ENCODE measurements at places on chromosomes 5 and 9.
A peak's percentile ranks its signal among the peaks of the same experiment; 100 is the strongest.

- no peak for DNase-seq
Observed at GRCh38 chr9:81032030-81032572, 657.2 kb downstream of the TLE1 start.

GRCh38 chr5:164433106-164433870 lies 927.9 kb downstream of the MAT2B start:
- no peak for DNase-seq

GRCh38 chr9:107046692-107047091 lies 183.7 kb downstream of the ZNF462 start:
- no peak for DNase-seq

- DNase-seq = no peak
Observed at GRCh38 chr9:71875345-71875744, 35.6 kb downstream of the ABHD17B start.

- no peak for DNase-seq
Observed at GRCh38 chr5:1509346-1510085, 14.2 kb downstream of the LPCAT1 start.

GRCh38 chr5:119220576-119221197 lies 135.1 kb upstream of the TNFAIP8 start:
- no peak for DNase-seq

GRCh38 chr9:33148367-33149014 lies 18.6 kb downstream of the B4GALT1 start:
- no peak for DNase-seq

DNA sequence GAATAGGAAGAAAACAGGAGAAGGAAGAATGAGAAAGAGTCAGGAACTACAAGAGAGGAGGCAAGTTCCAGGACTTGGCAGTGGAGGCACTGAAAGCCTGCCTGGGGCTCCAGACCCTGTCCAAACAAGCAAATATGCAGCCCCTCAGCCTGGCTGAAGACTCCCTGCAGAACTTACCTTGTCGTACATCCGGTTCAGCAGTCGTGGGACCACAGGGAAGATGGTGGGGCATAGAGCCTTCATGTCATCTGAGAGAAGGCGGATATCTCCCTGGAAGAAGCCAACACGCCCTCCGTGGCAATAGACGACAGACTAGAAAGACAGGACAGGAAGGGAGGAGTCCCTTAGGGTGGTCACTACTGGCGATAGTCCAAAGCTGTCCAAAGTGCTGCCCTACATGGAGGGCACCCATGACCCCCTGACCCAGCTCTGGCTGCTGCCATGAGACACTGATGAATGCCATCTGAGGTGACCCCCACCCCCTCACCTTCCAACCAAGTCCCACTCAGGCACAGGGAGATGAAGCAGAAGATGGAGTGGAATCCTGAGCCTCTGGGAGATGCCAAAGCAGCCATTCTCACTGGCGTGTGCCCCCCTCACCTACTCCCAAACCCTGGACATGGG lies 27.7 kb upstream of the MEIKIN start:
- DNase-seq = no peak

- no peak for DNase-seq
Observed at GRCh38 chr5:5883146-5883545, 460.7 kb downstream of the ICE1 start.

GRCh38 chr5:71695071-71695470 lies 24.0 kb upstream of the CARTPT start:
- DNase-seq = no peak

DNA sequence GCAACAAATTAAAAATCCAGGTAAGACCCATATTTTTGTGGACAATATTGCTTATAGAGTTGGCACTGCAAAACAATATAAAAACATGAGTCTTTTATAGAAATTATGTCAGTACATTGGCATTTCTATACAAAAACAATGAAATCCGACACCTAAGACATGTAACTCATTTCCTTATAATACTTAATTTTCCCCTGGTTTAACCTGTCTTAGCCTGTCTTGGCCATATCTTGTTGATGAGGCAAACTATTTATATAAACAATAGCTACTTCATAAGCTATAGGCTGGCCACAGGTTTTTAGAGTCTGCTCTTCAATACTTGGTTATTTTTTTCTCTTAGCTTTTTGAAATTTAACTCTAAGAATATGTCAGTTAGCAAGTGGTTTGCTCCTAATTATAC lies 44.7 kb upstream of the IZUMO3 start:
- DNase-seq = no peak

GRCh38 chr9:137294091-137294680 lies 7.9 kb downstream of the NRARP start:
- DNase-seq = no peak

GRCh38 chr5:538801-539468 lies 14.7 kb upstream of the SLC9A3 start:
- no peak for DNase-seq

- no peak for DNase-seq
Observed at GRCh38 chr5:55540525-55540924, 5.8 kb upstream of the PLPP1 start.

GRCh38 chr9:91694081-91694870 lies 255.8 kb downstream of the ROR2 start:
- DNase-seq = no peak

GRCh38 chr5:37554938-37555337 lies 175.8 kb downstream of the WDR70 start:
- no peak for DNase-seq

DNA sequence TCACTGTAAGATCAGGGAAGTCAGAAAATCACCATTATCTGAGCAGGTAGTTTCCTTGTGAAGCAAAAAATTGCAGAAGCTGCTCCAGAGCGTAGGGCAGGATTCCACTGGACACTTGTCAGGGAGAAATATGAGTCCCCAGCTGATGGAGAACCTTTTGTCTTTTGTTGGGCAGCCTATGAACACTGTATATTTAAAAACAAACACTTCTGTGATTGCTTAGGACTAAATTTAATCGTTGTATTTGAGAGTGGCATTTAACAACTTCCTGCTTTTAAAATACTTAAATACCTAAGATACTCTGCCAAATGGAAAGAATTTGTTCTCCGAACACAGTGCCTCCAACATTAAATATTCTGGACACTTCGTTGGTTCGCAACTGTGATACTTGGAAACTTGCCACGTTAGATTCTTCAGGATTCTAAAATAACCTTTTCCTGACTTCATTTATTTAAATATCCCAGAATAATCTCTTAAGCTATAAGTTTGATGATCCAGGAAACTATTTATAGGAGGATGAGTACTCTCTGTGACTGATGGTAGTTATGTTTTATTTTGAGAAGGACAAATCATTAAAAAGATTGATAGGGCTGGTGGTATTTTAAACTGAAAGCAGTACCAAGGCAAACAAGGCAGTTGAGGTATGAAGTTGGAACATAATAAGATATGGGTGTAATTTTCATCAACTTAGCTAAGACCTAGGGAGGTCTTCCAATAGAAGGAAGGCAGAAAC lies 2.7 kb upstream of the HSPA4 start:
- no peak for DNase-seq

DNA sequence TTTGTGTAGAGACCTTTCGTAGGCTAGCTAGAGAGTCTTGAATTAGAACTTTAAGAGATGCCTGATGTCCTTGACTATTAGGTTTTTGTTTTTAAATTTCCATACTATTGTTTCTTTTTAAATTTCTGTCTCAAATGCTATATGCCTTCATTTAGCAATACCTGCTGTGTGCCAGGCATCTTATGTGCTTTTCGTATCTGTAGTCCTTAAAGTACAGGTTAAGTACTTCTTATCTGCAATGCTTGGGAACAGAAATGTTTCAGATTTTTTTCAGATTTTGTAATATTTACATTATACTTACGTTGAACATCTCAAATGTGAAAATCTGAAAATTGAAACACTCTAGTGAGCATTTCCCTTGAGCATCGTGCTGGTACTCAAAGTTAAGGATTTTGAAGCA lies 49.0 kb downstream of the IPO11 start:
- no peak for DNase-seq

DNA sequence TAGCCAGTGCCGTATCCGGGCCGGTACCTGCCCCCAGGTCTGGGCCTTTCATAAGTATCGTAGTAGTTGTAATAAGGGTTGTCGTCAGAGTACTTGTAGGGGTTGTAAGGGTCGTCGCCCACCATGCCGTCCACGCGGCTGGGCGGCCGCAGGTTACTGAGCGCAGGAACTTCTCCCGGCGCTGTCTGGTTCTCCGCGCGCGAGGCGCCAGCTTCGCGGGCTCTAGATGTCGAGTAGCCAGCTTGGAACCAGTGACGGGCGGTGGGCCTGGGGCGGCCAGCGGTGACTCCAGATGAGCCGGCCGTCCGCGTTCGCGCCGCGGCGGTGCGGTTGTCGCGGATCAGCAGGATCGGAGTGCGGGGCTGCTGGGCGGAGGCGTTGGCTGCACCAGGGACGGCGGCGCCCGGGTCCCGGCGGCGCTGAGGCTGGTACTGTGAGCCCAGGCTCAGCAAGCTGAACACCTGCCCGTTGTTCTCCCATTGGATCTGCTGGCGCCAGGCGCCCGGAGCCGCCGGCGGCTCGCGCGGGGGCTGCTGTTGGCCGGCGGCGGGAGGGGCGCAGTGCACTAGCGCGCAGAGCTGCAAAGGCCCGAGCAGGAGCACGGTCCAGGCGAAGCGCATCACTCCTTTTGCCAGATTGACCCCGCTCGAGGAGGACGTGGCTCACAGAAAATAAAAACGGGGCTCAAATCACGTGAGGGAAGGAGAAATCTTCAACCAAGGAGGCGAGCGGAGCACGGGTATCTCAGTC lies 518 bp downstream of the LOX start:
- no peak for DNase-seq

DNA sequence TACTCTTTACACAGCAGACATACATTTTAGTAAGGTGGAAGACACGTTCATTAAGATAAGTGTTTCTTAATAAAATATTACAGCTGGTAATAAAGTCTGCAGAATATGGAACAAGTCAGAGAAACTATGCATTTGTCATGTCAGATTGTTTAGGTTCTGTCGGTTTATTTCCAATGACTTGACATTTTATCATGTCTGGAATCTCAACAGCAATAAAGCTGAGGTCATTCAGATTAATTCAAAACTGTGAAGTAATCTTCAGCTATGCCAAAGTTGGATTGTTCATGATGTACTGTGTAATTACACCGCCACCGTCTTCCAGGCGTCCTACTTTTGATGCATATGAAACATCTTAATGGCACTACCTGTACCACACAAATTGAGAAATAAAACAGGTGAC lies 1032.6 kb downstream of the CDH12 start:
- no peak for DNase-seq

- DNase-seq = no peak
Observed at GRCh38 chr5:39750661-39751060, 325.9 kb upstream of the DAB2 start.

DNA sequence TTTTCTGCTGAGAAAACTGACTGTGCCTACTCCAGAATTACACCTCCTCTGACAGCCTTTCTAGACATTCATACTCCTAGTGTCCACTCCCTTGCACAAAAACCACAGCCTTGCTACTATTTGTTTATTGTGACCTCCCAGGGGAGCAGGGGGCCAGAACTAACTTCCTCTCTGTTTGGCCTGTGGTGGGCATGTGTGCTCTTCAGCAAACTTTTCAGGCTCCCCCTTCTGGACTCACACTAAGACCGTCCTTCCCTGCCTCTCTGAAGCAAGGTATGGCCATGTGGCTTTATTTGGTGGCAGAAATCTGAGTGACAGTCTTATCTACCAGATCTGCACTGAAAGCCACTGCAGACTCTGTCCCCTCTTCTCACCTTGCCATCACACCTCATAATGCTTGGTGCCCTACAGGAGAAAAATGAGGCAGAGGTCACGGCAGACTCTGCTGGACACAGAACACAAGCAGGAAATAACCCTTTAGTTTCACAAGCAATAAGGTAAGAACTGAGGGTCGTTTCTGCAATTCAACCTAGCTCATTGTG lies 28.2 kb downstream of the LIFR start:
- DNase-seq = no peak

GRCh38 chr5:169301386-169301934 lies 521 bp upstream of the SLIT3 start:
- DNase-seq = no peak

GRCh38 chr9:93183663-93184431 lies at the start of gene WNK2:
WNK2 (plus strand) TSS chr9:93184139; CDS start chr9:93184930, 791 bp downstream.
- peak; percentile 44 for DNase-seq

- DNase-seq = no peak
Observed at GRCh38 chr5:25362799-25363198, 718.0 kb upstream of the CDH10 start.

- no peak for DNase-seq
Observed at GRCh38 chr5:124074500-124074899, 562.5 kb downstream of the CSNK1G3 start.

DNA sequence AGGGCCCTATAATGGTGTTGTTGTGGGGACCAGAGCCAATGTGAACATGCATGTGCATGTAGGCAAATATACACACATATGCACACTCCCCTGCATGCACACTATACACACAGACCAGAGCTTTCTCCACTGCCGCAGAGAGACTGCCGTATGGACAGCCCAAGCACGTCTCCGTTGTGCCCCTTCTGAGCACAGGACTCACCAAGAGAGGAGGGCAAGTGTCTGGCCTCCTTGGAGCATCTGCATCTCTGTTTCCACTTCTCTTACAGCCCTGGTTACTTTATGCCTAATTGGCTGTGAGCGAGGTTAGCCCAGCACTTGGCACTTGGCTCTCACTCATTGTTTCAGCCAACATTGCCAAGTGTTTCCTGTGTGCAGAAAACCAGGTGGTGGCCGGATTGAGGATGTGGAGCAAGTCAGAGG lies 30.4 kb downstream of the CSF2 start:
- DNase-seq = no peak

DNA sequence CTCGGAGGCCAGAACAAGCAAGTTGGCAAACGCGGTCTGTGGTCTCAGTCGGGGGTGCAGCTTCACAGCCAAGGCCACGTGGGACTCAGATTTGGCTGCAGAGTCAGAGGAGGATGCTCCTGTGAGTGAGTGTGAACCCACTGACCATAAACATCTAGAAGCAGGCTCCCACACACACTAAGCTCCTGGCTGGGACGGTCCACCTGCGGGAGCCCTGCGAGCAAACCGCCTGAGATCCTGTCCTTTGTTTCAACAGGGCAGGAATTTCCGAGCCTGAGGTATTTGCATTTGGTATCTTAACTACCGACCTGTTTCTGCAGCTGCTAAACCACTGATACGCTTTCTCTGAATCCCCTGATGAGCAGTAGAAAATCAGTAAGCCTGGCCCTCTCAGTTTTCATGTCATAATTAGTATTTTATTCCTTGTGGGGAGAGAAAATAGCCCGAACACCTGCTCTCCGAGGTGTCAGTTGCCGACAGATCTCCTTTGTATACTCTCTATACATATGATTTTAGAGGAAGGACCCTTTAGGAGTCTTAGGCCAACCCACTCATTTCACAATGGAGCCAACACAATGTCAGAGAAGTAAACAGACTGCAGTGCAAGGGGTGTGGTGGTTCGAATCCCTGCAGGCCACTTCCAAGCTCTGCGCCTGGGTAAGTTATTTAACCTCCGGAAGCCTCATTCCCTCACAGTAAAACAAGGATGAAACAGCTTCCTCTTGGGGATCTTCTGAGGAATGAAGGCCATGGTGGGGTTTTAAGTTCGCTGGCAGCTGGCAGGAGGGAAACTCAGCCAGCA lies 40.9 kb upstream of the PWWP2A start:
- no peak for DNase-seq

DNA sequence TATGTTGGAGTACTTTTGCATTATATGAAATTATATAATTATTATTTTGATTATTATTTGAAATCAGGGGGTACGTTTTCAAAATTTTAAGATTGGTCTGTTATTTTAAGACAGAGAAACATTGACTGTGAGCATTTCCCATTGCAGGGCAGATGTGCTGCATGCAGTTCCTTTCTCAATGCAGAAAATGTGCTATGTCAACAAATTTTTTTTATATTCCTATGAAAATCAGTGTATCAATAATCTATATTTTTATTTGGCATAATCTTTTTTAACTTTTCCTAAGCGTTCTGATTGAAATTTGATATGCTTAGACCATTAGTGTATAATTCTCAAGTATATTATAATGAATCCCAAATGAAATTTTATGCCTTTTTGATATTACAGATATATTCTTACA lies 41.8 kb upstream of the LRRC70 start:
- no peak for DNase-seq
